ENCODE measurements at places on chromosomes 7 and 10. TPM values are rescaled to one million over a fixed set of nuclear protein-coding genes. Genes with fewer than 3 reads are reported as not detected.

- H3K36me3 ChIP-seq: peaks cover 77% of the 10 kb centered on the region
- no peaks in the 10 kb centered on the region for H3K27me3 ChIP-seq
- no peak for DNase-seq
- no peak overlapping the region for H3K4me3 ChIP-seq
- peaks cover 42% of the 10 kb centered on the region for H3K4me1 ChIP-seq
Measured at GRCh38 chr7:151122276-151122675, 36.0 kb downstream of the AGAP3 start.

DNA sequence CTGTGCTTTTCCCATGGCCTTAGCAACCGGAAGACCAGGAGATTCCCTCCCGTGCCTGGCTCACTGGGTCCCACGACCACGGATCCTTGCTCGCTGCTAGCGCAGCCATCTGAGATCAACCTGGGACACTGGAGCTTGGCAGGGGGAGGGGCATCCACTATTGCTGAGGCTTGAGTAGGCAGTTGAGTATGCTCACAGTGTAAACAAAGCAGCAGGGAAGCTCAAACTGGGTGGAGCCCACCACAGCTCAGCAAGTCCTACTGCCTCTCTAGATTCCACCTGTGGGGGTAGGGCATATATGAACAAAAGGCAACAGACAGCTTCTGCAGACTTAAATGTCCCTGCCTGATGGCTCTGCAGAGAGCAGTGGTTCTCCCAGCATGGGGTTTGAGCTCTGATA lies 697.0 kb downstream of the SORCS1 start:
- no peaks in the 10 kb centered on the region for H3K4me1 ChIP-seq
- H3K27ac ChIP-seq: no peak overlapping the region
- no peak for DNase-seq
- H3K36me3 ChIP-seq: no peaks in the 10 kb centered on the region
- H3K4me3 ChIP-seq: no peak overlapping the region
- no peaks in the 10 kb centered on the region for H3K27me3 ChIP-seq

- peaks cover 12% of the 10 kb centered on the region for H3K27me3 ChIP-seq
- no peaks in the 10 kb centered on the region for H3K36me3 ChIP-seq
- no peak overlapping the region for H3K27ac ChIP-seq
- no peak for DNase-seq
- no peak overlapping the region for H3K4me3 ChIP-seq
Measured at GRCh38 chr7:138032186-138032585, 30.3 kb upstream of the CREB3L2 start.

DNA sequence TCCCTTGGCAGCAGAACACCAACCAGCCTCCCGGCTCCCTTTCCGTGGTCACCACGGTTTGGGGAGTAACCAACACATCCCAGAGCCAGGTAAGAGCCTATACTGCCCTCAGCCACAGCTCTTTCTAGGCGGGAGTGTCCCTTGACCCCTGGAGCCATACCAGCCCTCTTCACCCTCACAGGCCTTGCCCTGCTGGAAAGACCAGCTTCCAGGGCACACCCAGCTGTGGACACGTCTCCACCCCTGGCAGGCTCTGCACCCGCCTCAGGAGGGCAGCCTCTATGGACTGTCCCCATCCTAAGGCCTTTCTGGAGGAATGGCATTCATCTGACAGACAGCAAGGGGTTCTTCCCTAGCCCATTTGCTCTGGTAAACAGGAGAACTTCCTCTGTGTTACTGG lies 57.5 kb upstream of the PPIF start:
- H3K27ac ChIP-seq: no peak overlapping the region
- DNase-seq: no peak
- H3K36me3 ChIP-seq: peaks cover 58% of the 10 kb centered on the region
- no peaks in the 10 kb centered on the region for H3K27me3 ChIP-seq
- H3K4me1 ChIP-seq: peaks cover 61% of the 10 kb centered on the region

DNA sequence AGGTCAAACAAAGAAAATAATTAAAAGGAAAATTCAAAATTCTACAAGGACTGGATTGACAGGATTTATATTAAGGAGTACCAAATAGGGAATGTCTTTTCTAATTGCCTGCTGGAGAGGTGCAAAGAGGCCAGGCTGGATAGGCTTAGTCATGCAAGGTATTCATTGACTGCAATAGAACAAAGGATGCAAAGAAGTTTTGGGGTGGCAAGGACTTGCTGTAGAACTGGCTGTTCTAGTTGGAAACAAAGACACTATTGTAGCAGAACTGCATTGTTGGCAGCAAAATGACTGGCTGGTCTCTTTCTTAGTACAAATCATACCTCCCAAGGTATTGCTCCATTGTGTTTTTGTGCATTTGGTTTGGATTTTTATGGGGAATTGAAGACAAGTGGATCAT lies 10.1 kb downstream of the ITGB8 start:
- peaks cover 39% of the 10 kb centered on the region for H3K4me1 ChIP-seq
- no peak overlapping the region for H3K4me3 ChIP-seq
- H3K36me3 ChIP-seq: no peaks in the 10 kb centered on the region
- no peak for DNase-seq

GRCh38 chr7:154345093-154345492 lies 292.9 kb downstream of the DPP6 start:
- no peaks in the 10 kb centered on the region for H3K4me1 ChIP-seq
- no peaks in the 10 kb centered on the region for H3K36me3 ChIP-seq
- no peak overlapping the region for H3K27ac ChIP-seq

The SLC25A13 gene
- total RNA-seq: 55.8 TPM

The IGF2BP3 gene
- total RNA-seq: 1.9 TPM

- H3K4me1 ChIP-seq: no peaks in the 10 kb centered on the region
- H3K36me3 ChIP-seq: no peaks in the 10 kb centered on the region
- no peaks in the 10 kb centered on the region for H3K27me3 ChIP-seq
- no peak for DNase-seq
Measured at GRCh38 chr10:6838118-6838517, 258.0 kb upstream of the PRKCQ start.

GRCh38 chr7:100486111-100486636 lies 2.4 kb downstream of the NYAP1 start:
- peaks cover 22% of the 10 kb centered on the region for H3K4me1 ChIP-seq
- no peak for DNase-seq
- no peak overlapping the region for H3K27ac ChIP-seq
- H3K27me3 ChIP-seq: no peaks in the 10 kb centered on the region
